ENCODE measurements at places on chromosomes 3 and 15. TPM values are rescaled to one million over a fixed set of nuclear protein-coding genes. Genes with fewer than 3 reads are reported as not detected.

KBTBD8 gene
- 2.9 TPM for total RNA-seq

COLQ gene
- 6.3 TPM for total RNA-seq

UBAP1L gene
- total RNA-seq = 13.4 TPM

PDCD10 gene
- 50.3 TPM for total RNA-seq

MST1R gene
- total RNA-seq = 2.7 TPM

DAPK2 gene
- total RNA-seq = 36.9 TPM

CCR8 gene
- total RNA-seq = not detected

IMPG2 gene
- 0.22 TPM for total RNA-seq

NUTM1 gene
- not detected for total RNA-seq

DLL4 gene
- total RNA-seq = 33.3 TPM

CPN2 gene
- total RNA-seq = not detected

ABHD5 gene
- total RNA-seq = 18.1 TPM

GASK1A gene
- total RNA-seq = 17.8 TPM

RGMA gene
- total RNA-seq = 47.1 TPM

SUSD5 gene
- 1.6 TPM for total RNA-seq

TRPM1 gene
- not detected for total RNA-seq

DNA sequence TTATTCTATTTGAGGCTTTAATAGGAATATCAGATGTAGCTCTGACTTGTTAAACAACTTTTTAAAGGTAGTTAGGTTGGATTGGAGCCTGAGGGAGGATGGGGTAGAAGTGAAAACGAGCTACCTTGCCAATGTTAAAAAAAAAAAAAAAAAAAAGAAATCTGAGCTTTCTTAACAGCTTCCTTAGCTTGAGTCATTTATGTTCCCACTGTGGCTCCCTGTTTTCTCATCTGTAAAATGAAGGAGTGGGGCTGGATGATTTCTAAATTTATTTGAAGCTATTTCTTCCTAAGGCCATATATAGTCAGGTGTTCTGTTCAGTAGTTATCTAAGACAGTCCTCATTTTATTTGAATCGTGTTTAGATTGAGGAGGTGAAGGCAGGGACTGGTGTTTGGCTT, 105.7 kb downstream of the EDEM1 start:
- DNase-seq = no peak

DNA sequence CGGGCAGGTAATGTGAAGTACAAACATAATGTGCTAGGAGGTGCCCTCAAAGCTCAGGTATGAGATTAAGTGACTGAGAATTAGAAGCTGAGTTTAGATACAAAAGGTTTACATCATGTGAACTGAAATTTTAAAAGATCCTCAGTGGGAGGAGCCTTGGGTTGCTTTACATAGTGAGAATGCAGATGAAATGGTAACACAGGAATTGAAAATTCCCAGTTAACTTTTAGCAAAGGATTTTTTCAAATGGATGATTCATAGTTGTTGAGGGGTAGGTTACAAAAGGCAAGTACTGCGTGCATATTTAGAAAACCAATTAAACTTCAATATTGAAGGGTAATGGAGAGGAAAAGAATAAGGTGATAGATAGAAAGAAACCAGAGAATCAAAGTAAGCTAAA, 157.3 kb downstream of the PLCH1 start:
- no peak for DNase-seq

DNA sequence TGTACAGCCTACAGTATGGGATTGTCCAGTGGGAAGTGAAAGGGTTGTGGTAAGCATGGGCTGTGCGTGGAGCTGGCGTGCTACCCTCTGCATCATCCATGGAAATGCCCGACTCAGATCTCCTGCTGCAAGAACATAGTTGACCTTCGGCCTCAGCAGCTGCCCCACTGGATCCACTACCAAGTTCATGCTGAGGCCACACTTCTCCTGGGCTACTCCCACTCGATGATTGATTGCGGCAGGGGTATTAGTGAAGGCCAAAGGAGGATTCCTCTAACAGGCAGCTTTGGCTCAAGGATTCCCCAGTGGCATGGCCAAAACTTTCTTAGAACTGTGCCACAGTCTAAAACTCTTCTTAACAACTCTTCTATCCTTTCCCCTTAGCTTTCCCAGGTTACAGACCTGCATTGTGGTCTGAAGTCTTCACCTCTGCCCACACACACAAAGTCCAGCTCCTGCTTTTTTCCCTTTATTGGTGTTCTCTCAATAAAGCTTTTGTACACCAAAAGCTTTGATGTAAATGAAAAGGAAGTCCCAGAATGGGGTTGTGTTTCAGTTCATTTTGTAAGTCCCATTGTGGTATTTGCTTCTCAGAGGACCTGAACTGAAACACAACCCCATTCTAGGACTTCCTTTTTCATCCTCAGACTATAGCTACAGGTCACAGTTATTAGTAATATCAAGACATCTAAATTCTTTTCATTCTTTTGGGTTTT, 4.9 kb upstream of the TBC1D5 start:
- DNase-seq = no peak

DNA sequence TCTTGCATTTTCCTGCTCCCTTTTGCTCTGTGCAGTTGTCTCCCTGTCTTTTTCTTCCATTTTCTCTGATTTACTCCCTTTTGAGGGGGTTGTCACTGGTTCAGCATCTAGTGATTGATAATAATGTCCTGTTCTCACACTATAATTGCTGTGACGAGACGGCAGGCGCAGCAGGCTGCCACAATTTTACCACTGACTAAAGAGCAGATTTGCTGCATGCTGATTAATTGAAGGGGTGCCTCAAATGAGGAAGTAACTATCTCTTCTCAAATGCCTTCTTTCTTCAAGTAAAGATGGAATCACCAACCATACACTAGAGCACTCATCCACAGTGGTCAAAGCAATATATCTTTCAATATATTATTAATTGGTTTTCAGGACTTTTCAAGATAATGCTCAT, 219.3 kb downstream of the CBLB start:
- DNase-seq = no peak

GRCh38 chr15:44720460-44721176, 9.3 kb downstream of the B2M start:
- no peak for DNase-seq

DNA sequence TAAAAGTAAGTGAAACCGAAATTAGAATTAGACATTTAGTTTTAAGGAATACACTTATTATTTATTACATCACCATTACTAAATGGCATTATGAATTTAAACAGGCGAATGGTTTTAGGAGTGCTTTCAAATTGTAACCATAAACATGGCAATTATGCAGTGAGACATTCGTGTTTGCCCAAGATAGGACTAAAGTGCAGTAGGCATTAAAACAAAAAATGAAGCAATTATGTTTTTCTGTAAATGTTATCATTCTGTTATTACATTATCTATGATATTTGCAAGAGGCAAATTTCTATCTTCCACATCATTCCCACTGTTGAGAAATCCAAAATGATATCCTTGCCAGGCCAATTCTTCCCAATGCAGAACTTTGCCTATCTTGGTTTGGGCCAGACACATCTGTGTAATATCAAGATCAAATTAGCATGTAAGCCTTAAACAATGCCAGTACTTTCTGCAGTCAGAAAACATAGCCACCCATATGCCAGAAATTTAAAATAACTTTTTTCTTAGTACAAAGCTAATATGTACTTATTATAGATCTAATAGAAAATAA, 156.9 kb downstream of the ATP8B4 start:
- no peak for DNase-seq

- peak; percentile 83 for DNase-seq
These were observed 225.1 kb upstream of the C2CD4B start for GRCh38 chr15:62389885-62390790.

DNA sequence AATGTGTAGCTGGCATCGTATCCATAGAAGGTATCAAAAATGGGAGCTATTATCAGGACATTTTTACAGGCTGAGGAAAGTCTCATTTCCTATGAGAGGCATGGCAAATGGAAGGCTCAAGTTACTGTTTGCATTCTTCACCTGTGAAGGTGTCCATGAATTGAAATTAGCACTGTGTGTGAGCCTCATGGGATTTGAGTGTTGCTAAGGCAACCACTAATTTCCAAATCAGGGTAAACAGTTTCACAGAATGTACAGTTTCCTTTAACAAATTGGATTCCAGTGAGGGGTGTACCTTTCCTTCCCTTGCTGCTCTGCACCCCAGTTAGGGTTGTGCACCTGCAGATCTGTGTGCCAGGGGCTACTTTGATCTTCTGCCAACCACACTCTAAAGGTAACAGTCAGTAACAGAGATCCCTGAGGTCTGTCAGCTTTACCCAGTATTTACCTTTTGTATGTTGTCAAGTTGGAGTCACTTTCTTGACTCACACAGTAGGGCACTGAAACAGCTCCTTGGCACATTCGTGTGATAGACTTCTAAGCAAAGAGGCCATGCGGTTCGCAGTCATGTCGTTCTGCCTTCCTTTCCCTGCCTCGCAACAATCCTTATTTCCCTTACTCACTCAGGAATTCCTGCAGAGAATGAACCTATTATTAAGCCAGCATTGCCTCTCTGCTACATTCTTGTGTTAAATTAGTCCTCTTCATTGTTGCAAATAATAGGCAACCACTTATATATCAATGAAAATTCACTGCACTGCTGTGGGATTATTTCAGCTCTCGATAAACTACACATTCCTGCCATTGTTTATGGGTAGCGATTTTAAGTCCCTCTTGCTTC, 129.8 kb upstream of the GBE1 start:
- DNase-seq = no peak

DNA sequence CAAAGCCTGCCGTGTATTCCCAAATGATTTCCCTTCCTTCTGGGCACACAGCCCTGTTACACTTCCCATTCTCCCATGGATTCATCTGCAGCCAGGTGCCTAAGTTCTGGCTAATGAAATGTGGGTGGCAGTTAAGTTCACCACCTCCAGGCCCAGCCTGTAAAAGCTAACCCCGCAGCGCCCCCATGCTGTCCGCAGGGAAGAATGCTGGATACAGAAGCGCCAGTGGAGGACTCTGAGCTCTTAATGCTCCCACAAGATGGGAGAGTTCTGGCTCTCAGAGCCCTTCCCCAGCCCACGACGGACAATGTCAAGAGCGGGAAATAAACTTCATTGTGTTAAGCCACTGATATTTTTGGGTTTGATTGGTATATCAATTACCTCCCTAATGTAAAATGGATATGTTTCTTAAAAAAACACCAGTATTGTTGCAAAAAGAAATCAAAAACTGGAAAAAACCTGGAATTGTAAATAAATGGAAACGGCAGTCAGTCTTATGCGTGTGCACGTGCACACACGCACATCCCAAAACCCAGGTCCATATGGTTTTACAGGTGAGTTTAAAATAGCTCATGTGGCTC, 37.7 kb upstream of the FGD5 start:
- peak; percentile 72 for DNase-seq

GRCh38 chr15:40328176-40328575, 4.7 kb downstream of the INAFM2 start:
- no peak for DNase-seq

DNA sequence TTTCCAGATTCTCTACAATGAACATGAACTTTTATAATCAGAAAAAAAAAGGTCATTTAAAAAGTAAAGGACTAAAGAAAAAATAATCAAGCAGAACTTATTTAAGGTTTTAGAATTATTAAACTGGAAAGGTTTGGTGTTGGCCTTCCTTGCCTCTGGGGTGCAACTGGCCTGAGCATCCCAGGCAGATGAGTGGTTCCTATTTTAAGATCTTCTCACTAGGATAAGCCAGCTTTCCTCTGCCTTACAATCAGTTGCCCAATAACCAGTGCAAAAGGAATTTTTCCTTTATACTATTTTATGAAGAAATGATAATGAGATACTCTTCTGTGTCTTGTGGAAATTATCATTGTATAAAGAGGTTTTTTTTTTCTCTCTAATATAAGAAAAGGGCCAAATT, 56.6 kb downstream of the SEC22A start:
- DNase-seq = no peak

- DNase-seq = no peak
These were observed 10.0 kb downstream of the TMEM62 start for GRCh38 chr15:43143203-43143941.

- no peak for DNase-seq
These were observed 73.1 kb downstream of the TNIK start for GRCh38 chr3:171387062-171387461.

GRCh38 chr3:88596451-88596850, 446.7 kb downstream of the C3orf38 start:
- no peak for DNase-seq

DNA sequence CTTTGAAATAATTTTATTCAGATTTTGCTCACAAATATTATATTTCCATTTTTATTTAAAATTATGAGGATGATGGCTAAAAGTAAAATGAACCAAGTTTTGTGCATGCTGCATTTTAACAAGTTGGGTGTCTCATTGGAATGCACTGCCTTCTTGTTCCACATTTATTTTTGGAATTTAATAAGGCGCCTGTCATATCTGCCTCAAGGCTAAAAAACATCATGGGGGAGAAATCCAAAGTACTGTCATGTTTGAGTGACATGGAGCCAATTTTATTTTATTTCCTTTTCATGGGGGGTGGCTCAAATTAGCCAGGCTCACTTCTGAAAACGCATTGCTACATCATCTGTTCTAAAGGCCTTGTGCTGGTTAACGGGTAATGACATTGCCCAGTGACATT, 205.1 kb downstream of the ROBO2 start:
- no peak for DNase-seq

GRCh38 chr15:66023311-66023972, 154.2 kb downstream of the RAB11A start:
- no peak for DNase-seq

- DNase-seq = no peak
These were observed 8.4 kb downstream of the ST6GAL1 start for GRCh38 chr3:186938716-186939115.

GRCh38 chr3:48765376-48765775, 48.4 kb upstream of the IP6K2 start:
- no peak for DNase-seq
